ENCODE measurements at places on chromosomes 16 and 17.

DNA sequence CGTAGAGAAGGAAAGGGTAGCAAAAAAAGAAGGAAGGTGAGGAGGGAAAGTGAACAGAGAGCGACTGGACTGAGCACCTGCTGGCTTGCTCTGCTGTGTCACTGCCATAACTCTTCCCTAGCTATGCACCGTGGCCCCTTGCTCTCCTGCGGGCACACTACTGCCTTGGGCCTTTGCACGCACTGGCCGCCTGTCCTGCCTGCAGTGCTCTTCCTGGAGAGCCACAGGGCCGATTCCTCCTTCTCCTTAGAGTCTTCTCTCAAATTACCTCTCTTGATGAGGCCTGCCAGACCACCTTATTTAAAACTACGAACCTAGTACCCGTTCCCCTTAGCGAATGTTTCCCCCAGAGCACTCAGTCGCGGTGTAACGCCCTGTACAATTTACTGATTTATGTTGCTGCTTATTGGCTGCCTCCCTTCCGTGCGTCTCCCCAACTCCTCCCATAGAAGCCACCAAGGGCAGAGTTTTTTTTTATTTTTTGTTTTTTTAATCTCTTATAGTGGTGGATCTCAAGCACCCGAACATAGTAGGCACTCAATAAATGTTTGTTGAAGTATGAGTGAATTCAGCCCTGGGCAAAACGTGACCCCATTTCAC, 70.3 kb downstream of the RAI1 start:
- no peak for DNase-seq

DNA sequence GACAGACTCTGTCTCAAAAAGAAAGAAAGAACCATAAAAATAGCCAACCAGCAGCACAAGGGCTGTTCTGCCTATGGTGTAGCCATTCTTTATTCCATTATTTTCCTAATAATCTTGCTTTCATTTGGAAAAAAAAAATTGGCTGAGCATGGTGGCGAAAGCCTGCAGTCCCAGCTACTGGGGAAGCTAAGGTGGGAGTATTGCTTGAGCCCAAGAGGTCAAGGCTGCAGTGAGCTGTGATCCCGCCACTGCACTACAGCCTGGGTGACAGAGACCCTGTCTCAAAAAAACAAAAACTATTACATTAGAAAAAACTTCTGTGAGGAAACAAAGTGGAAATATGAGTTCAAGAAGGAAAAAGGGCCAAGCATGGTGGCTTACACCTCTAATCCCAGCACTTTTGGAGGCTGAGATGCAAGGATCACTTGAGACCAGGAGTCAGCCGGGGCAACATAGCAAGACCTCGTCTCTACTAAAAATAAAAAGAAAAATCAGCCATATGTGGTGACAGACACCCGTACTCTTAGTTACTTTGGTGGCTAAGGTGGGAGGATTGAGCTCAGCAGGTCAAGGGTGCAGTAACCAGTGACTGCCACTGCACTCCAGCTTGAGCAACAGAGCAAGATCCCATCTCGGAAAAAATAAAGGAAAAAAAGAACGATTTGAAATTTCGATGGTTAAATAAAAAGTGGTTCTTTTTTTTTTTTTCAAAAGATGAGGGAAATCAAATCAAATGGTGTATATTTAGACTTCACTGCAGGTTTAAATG, 2.5 kb downstream of the DCAKD start:
- no peak for DNase-seq

GRCh38 chr17:12104831-12105230, 84.2 kb downstream of the MAP2K4 start:
- no peak for DNase-seq

DNA sequence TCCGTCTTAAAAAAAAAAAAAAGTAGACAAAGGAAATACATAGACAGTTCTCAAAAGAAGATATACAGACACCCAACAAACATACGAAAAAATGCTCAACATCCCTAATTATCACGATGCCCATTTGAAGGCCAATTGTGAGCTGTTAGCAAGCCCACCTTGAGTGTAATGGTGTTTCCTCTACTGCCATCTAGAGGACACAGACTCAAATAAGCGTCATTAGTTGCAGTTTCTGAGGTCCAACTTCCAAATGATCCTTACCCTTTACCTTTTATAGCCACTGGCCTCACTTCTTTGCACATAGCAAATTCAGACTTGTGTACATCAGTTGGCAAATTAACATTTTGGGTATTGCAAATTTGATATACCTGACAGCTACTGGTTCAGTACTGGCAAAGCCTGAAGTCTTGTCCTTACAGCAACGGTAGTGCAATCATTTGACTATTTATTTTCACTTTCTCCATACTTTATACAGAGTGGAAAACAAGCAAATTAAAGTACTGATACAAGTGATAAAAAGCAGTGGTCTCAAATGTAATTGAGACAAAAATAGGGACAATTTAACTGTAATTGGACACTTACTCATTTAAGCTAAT, 536.3 kb upstream of the EEF2KMT start:
- no peak for DNase-seq

DNA sequence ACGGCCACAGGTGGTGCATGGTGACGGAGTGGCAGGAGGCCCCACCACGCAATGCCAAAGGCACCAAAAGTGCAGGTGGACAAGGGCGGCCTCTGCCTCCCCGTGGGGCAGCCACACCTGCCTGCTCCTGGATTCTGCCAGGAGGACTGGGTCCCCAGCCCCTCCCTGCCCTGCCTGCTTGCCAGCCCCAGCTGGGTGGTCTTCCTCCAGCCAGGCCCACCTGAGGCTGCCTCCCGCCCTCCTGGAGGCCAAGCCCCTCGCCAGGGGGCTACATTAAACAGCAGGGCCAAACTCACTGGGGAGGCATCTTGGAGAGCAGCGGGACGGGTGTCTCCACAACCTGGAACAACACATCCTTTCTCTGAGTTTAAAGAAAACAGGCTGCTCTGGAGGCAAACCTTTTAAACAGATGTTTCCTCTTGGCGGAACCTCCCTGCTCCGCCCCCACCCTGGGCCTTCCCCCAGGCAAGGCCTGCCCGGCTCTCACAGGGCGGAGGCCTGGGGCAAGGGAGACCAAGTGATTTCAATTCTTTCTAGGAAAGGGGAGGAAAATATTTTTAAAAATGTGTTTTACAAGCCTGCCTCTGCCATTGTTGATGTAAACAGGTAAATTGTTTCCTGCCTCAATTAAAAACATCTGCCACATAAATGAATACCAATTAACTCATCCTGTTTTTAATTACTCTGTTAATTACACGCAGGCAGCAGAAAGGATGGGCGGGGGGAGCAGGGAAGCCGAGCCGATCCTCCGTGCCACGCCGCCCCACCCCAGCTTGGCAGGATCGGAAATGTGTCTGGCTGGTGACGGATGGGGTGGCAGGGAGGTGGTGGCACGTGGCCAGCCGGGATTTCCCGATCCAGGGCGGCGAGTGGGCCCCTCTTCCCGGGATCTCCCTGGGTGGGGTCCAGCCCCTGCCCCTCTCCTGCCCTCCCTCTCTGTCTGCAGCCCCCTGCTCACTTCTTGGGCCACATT, 54.4 kb upstream of the PABPN1L start:
- DNase-seq, result no peak

- DNase-seq, result no peak
These were observed 123.5 kb downstream of the CBLN1 start for GRCh38 chr16:49158029-49158642.

- peak; percentile 55 for DNase-seq
These were observed 21.5 kb downstream of the GPR179 start for GRCh38 chr17:38322156-38322779.

GRCh38 chr16:50718061-50718760, 23.7 kb upstream of the CYLD start:
- no peak for DNase-seq

GRCh38 chr16:12405089-12405488, 398.6 kb downstream of the CPPED1 start:
- no peak for DNase-seq

GRCh38 chr17:3910420-3911270, 5.6 kb downstream of the P2RX1 start:
- no peak for DNase-seq

- DNase-seq, result no peak
These were observed 3.0 kb upstream of the WFIKKN2 start for GRCh38 chr17:50832267-50832863.

DNA sequence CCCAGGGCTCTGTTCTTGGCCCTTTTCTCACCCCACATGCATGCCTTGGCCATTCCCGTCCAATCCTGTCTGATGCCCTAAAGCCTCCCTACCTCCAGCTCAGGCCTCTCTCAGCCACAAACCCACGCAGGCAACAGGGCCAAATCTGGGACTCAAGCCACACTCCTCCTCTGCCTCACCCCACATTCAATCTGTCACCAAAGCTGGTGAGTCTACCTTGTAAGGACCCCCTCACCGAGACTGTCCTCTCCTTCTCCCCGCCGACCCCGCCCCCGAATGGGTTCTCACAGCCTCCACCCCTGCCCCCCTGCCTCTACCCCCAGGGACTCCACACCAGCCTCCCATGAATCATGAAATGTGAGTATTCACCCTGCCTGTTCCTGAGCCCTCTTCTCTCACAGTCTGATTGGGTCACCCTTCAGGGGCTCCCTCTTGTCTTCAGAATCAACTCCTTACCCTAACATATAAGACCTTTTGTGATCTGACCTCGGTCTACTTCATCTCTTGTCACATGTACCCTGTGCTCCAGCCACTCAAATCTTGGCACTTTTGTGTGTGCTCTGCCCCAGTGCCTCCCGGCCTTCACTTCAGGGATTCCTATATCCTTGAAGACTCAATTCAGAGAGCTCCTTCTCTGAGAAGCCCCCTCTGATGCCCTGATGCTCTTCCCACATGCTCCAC, 10.7 kb downstream of the EPOP start:
- no peak for DNase-seq

DNA sequence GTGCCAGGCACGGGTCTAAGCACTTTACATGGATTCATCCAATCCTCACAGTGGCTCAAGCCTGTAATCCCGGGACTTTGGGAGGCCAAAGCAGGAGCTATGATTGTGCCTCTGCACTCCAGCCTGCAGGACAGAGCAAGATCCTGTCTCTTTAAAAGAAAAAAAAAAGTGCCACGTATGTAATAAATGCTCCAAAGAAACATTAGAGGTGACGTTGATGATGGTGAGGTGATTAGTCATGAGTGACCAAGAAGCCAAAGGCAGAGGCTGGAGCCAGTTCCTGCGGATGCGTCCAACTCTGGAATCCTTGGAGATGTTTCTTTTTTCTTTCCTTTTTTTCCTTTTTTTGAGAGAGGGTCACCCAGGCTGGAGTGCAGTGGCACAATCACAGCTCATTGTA, 59.4 kb upstream of the SIAH1 start:
- no peak for DNase-seq

DNA sequence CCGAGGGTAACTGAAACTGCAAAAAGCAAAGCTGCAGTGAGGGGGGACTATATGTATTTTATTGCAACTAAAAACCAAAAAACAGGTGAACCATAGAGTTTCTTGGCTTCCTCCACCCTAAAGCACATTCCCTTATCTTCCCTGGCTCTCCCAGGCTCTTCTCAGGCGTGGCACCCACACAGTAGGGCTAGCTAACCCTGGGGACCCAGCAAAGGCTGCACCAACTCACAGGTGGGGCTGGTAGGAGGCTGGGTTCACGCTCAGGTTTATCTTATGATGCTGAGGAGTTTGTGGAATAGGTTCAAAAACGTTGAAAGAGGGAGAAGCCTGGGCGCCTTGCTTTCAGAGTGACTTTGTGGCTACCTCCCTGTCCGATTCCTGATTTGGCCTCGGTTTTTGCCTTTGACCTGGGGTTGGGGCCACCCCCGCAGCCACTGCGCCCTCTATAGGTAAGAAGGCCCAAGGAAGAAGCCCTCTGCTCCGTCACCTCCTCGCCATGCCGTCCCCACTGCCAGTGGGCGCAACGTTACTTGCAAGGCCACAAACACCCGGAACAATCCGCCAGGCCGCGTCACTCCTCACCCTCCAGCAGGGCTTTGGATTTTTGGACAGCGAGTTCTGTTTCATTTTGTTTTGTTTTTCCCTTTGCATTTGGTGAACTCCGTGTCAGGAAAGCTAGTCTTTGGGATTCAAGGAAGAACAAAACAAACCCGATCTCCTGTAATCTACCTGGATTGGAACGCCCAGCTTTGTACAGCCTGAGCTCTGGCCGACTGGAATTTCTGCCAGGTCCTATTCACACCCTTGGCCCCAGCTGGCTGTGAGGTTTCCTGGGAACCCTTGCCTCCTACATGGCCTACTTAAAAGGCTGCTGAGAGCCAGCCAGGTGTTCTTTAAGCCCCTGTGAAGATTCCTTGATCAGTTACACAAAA, 60.8 kb downstream of the TBC1D16 start:
- DNase-seq, result no peak

- no peak for DNase-seq
These were observed 15.4 kb downstream of the STAT5A start for GRCh38 chr17:42303694-42304093.

GRCh38 chr16:19698480-19699465, 19.3 kb downstream of the KNOP1 start:
- DNase-seq, result no peak

DNA sequence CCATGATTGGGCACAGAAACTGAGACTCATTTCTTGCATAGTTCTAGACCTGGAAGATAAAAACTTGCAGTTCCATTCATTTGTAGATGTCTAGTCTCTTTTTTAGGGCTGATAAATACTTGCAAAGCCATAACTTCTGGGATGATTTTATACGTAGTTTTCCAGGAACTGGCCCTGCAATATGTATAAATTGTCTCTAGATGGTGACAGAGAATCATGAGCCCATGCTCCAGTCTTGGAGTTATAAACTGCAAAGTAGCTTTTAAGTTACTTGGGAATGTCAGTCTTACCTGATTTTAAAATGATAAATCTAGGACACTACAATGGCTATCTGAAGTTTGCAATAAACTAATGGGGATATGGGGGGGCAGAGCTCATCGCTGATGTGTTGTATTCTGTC, 3.0 kb upstream of the ADAMTS18 start:
- DNase-seq, result no peak

DNA sequence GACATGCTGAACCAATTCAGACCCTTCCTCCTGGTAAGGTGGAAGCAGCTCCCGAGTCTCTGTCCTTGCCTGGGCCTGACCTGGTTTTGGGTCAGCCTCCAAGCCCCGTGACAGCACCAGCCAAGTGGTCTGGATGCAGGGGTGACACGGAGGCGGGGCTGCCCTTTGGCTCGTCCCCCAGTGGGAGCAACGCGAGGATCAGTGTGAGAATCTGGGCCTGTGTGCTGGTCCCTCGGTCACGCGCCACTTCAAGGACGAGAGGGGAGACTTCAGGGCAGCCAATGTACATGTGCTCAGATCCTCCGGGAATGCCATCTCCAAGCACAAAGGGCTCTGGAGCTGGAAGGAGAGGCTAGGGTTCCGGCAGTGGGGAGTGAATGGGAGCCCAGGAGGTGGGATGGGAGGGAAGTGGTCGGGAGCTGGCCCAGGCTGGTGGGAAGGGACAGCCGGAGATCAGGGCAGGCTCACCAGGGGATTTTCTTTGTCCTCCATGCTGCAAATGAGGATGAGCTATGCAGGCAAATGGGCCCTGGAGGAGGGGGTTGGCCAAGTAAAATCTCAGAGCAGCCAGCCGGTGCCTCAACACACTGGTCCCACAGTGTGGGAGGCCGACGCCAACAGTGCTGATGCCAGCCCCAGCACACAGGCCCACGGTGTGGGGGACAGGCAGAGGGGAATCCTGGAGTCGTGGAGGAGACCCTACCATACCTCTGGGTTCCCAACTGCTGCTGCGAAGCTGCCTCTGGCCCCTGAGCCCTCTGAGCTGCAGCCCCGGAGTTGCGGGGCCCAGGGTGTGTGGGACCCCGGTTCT, 4.2 kb upstream of the NDRG4 start:
- DNase-seq, result no peak

All from effector memory CD4-positive, alpha-beta T cell (primary cell).